ENCODE measurements at places on chromosomes 5 and 9. TPM values are rescaled to one million over a fixed set of nuclear protein-coding genes. Genes with fewer than 3 reads are reported as not detected.

GRCh38 chr9:14960881-14961280 is 50.7 kb upstream of the FREM1 start:
- ATAC-seq, result no peak

GRCh38 chr9:136982232-136983051 is at the start of gene LCNL1:
Gene LCNL1 (plus strand): TSS chr9:136982993. CDS start chr9:136983587, 594 bp downstream.
- ATAC-seq, result no peak

- no peak for ATAC-seq
These were observed 404.2 kb downstream of the DNAH5 start for GRCh38 chr5:13540168-13540750.

- ATAC-seq, result no peak
These were observed 128.0 kb downstream of the SPATA31D1 start for GRCh38 chr9:82116556-82116955.

DNA sequence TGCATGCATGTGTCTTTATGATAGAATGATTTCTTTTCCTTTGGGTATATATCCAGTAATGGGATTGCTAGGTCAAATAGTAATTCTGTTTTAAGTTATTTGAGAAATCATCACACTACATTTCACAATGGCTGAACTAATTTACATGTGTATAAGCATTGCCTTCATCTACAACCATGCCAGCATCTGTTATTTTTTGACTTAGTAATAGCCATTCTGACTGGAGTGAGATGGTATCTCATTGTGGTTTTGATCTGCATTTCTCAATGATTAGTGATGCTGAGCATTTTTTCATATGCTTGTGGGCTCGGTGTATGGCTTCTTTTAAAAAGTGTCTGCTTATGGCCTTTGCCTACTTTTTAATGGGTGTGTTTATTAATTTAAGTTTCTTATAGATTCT is 102.3 kb upstream of the CCDC112 start:
- ATAC-seq, result no peak

The CAMK4 gene
- total RNA-seq, result 36.0 TPM

The COL5A1 gene
- 0.50 TPM for total RNA-seq

GRCh38 chr9:967903-968641 is 8.4 kb upstream of the DMRT3 start:
- ATAC-seq, result no peak

The OR1J2 gene
- not detected for total RNA-seq

DNA sequence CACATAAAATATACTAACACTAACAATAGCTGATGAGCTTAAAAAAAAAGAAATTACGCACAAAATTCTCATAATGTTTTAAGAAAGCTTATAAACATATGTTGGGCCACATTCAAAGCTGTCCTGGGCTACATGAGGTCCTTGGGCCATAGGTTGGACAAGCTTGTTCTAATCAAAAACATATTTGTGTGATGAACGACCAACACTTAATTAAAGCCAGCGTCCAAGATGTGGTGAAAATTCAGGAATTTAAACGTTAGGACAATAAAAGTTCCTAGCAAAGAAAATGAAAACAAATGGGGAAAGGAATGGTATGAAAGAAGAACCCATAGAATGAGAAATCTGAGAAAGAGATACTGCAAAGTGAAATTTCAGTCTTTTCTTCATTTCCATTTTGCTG is 429.6 kb upstream of the DMAC1 start:
- no peak for ATAC-seq

DNA sequence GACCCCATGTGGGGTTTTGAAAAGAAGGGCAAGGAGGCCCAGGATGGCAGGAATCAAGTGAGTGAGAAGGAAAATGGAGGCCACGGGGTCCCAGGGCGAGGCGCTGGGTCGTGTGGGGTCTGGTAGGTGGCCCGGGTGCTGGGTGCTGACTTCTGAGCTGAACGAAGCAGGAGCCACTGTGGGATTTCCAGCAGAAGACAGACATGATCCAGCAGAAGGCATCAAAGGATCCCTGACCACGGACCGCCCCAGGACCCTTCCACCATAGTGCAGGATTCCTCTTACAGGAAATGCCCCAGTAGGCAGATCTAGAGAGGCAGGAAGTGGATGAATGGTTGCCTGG is 106.7 kb downstream of the ADAMTS2 start:
- no peak for ATAC-seq

- ATAC-seq, result no peak
These were observed 2.0 kb downstream of the NR2F1-AS1 start for GRCh38 chr5:93578813-93579691.

The TLE1 gene
- total RNA-seq, result 0.97 TPM

The GAS1 gene
- 0.28 TPM for total RNA-seq

DNA sequence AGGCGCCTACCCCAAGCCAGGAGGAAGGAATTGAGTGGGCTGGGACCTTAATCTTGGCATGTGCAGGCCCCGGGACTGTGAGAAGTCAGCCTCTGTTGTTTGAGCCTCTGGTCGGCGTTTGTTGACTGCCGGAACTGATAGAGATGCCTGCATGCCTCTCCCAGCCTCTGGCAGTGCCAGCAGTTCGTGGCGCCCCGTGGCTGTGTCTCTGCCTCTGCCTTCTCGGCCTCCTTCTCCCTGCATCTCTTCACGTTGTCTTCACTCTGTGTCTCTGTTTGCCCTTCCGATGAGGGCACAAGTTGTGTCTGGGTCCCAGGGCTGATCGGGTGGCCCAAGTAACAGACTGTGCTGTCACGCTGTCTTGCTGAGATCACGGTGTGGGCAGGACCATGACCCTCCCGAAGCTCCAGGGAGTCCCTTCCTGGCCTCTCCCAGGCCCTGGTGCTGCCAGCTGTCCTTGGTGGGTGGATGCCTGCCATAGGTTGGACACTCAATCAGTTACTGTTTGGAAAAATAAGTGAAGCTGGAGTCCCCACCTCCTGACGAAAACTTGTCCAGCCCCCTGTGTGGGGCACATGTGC is 133.5 kb upstream of the LPCAT1 start:
- ATAC-seq, result no peak

The ANKRD34B gene
- not detected for total RNA-seq

DNA sequence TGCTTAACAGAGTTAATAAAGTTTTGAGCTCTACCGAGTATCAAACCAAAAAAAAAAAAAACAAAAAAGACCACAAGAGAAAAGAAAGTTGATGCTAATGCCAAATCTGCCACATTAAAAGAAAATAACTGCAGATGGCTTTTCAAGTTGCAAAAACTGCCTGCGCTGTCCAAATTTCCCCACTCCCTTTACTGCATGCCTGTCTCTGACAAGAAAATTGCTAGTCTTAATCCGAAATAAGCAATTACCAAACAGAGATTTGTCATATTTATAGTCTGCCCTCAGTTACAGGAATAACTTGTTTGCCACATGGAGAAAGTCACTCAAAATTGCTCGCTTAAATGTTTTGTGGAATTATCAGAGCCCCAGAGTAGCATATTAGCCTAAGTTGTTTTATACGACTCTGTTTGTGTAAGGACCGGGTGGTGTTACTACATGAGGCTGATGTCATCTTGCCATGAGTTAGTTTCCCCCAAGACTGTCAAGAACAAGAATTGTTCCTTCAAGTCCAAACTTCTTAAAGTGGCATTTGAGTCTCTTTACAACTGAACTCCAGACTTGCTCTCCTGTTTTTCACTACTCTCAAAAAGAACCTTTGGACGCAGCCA is 160.9 kb downstream of the CEP120 start:
- ATAC-seq, result no peak

The FRMD3 gene
- 0.82 TPM for total RNA-seq

DNA sequence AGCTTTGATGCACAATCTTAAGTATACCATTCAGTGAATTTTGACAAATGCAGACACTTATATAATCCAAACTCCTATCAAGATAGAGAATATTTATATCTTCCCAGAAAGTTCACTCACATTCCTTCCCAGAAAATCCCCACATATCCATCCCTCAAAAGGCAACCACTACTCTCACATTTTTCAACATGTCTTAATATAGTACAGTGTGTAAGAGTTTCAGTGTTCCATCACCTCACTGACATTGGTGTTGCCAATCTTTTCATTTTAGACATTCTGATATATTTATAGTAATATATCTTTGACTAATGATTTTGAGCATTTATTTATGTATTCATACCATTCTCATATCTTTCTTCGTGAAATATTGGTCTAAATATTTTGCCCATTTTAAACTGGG is 38.1 kb upstream of the JAK2 start:
- ATAC-seq, result no peak

DNA sequence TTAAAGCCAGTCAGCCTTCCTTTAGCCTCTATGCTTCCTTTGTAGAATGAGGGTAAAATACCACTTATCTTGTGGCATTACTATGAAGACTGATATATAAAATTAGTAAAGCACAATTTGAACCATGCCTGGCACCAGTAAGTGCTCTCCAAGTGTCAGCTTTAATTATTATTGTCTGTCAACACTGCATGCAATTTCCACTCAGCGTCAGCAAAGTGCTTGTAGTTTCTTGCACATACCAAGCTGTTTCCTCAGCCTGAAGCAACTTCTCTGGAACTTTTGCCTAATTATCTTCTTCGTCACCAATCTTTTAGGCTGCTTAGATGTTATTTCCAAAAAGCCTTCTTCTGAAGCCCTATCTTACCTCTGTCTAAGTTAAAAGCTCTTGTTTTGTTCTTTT is 177.3 kb downstream of the CDC42SE2 start:
- ATAC-seq, result no peak

GRCh38 chr5:22844155-22844554 is 9.0 kb downstream of the CDH12 start:
- no peak for ATAC-seq

The ATP6V0E1 gene
- total RNA-seq, result 163 TPM

The RANBP17 gene
- not detected for total RNA-seq

The TMEM203 gene
- 27.3 TPM for total RNA-seq

DNA sequence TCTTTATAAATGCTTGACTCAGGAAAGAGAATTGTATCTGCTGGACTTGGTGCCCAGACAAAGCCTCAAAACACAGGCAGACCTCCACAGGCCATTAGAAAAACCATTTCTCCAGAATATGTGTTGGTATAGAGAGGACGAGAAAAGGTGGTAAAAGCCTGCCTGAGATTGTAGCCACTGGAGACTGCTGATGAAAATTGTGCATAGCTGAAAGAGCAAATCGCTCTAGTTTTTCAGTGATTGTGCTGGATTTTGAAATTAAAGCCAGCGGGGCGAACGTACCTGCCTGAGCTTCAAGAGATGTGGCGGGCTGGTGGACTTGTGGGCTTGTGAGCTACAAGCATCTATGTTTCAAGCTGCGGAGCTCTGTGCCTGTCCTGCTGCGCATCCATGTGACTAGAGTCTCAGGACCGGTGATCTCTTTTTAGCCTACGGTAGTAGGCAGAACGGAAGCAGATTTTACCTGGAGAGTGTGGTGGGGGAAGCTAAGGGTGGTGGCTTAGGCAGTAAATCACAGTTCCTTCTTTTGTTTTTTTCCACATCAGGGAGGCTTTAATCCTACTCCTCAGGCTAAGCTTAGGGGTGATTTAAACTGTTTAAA is 193.6 kb downstream of the SREK1 start:
- no peak for ATAC-seq

The GLRA1 gene
- total RNA-seq, result not detected

DNA sequence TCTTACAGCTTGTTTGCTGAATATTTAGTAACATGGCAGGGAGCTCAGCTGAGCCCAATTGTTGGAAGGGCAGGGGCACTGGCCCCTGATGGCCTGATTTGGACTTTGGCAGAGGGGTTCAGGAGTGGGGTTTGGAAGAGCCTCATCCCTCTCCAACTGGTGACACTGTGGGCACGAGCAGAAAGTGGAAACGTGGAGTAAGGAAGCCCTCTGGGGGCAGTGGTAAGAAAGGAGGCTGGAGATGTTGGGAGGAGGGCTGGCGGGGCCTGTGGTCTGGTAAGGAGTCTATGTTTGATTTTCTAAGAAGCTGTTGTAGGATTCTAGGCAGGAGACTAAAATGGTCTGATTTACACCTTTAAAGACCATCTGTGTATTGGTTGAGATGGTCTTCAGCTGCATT is 208.9 kb downstream of the HSPA4 start:
- ATAC-seq, result no peak

DNA sequence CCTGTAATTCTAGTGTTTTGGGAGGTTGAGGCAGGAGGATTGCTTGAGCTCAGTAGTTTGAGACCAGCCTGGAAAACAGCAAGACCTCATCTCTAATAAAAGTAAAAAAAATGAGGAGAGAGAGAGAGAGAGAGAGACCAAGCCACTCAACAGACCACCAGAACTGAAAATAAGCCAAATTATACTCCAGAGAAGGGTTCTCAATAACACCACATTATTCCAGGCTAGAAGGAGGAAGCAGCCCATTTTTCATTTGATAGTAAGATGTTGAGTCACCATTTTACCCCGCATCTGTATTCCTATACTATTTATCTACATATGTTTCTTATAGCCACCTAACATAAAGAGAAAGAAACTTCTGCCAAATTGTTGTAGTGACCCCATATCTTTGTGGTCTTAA is 134.8 kb downstream of the PCSK5 start:
- ATAC-seq, result no peak

The APBA1 gene
- total RNA-seq, result 3.8 TPM

The MARCOL gene
- total RNA-seq, result not detected

- ATAC-seq, result peak; percentile 19
These were observed 245.0 kb downstream of the PSAT1 start for GRCh38 chr9:78541868-78542443.

The ANKRD31 gene
- 0.32 TPM for total RNA-seq
